Bronchial epithelial cell (primary cell): ENCODE measurements at places on chromosomes 12 and 14. TPM values are rescaled to one million over a fixed set of nuclear protein-coding genes. Genes with fewer than 3 reads are reported as not detected.

Gene ZFHX2
- 0.13 and 0.26 TPM in 2 replicates for total RNA-seq

Gene RDH16
- total RNA-seq: 0.51 and 1.6 TPM in 2 replicates

GRCh38 chr14:100058777-100059437 is 6.3 kb upstream of the EVL start:
- DNase-seq: no peak

DNA sequence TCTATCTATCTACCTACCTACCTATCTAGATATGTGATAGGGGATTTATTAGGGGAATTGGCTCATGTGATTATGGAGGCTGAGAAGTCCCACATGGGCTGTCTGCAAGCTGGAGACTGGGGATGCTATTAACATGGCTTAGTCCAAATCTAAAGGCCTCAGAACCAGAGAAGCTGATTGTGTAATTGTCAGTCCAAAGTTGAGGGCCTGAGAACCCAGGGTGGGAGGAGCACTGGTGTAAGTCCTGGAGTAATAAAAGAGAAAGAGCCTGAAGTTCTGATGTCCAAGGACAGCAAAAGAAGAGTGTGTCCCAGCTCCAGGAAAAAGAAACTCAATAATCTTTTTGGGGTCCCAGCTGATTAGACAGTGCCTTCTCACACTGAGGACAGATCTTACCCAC is 98.5 kb upstream of the SEL1L start:
- DNase-seq: no peak

DNA sequence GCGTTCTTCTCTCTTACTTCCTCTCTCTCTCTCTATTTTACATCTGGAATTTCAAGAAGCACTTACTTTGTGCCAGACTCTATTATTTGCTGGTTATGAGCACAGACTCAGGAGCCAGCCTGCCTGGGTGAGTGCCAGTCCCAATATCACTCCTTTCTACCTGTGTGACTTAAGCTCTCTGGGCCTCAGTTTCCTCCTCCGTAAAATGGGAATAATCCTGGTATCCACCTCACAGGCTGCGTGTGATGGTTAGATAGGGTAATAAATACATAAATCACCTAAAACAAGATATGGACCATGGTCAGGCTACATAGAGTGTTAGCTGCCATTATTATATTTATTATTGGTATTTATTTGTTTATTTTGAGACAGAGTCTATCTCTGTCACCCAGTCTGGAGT is 24.3 kb downstream of the RASAL1 start:
- no peak for DNase-seq
